Activated CD4-positive, alpha-beta memory T cell treated with anti-CD3 and anti-CD28 coated beads, Interleukin-2, amount 10 ng/mL, durations not matched to agents 7 days and 5 days (primary cell): ENCODE measurements at places on chromosomes 1 and 21. TPM values are rescaled to one million over a fixed set of nuclear protein-coding genes. Genes with fewer than 3 reads are reported as not detected.

DNA sequence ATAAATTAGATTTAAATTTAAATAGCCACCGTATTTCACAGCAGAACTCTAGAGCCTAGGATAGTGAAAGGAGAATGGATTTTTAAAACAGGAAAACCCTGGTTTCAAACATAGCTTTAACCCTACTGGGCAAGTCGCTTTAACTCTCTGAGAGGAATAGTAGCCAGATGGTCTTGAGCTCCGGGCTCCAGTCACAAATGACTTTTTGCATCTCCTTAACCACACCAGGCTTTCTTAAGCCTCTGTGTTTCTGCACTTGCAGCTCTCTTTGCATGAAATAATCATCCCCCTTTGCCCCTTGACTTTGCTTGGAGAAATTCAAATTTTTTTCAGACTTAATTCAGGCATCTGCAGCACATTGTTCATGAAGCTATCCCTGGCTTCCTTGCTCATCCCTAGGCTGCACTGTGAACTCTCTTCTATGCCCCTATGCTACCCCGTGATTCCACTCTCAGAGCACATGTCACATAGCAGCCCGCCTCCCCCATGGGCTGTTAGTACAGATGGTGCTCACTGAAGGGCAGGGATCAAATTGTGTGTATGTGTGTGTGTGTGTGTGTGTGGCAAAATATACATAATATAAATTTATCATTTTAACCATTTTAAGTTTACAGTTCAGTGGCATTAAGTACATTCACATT is 68.8 kb upstream of the DAB1 start:
- H3K4me3 ChIP-seq, result no peak overlapping the region
- no peak for DNase-seq
- H3K36me3 ChIP-seq, result no peaks in the 10 kb centered on the region

DNA sequence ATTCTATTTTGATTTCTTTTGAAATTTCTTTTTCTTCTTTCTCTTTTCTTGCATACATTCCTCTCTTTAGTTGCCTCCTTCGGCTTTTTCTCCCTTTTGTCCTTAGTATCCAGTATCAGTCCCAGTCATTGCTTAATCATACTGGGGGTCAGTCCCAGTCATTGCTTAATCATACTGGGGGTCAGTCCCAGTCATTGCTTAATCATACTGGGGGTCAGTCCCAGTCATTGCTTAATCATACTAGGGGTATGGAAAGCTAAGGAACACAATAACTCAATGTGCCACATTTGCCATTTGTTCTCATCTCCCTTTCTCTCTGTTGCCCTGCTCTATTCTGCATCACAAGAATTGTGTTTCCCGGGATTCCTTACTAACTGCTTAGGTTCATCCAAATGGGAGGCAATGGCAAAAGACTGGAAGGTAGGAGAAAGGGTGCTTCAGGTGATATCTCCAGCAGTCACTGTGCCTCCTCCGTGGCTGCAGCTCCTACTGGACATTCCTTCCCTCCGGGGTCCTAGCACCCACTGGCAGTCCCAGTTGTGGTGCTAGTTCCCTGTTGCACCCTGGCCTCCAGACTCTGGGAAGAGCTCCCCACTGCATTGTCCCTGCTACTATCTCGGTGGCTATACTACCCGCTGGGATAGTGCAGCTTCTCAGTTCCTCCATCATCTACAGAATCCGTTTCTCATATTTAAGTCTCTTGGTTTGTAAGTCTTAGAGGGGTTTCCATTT is 32.6 kb upstream of the LAMC1 start:
- no peaks in the 10 kb centered on the region for H3K4me1 ChIP-seq
- no peaks in the 10 kb centered on the region for H3K36me3 ChIP-seq
- peaks cover 13% of the 10 kb centered on the region for H3K27me3 ChIP-seq
- no peak overlapping the region for H3K27ac ChIP-seq
- DNase-seq, result no peak

DNA sequence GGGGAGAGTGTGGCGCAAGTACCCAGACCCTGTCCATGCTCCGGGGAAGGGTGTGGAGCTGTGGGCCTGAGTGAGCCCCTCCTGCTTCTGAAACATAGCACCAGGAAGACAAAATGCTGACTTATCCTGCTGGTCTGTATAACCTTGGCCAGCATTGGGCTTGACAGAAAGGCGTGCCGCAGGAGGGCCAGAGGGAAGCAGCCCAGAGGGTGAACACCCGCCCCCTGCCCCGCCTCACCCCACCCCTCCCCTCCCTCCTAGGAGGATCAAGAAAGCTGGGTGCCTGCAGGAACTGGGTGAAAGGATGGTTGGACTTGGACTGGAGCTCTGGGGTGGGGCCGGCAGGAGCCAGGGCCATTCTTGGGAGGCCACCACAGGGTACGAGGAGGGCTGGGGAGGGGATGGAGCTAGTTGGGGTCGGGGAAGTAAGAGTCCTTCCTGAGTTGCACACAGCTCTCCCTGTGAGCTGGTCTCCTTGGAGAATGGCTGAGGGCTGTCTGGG is 27.1 kb downstream of the PTPRF start:
- H3K27ac ChIP-seq, result no peak overlapping the region
- no peak overlapping the region for H3K4me3 ChIP-seq
- no peaks in the 10 kb centered on the region for H3K27me3 ChIP-seq
- peaks cover 4% of the 10 kb centered on the region for H3K4me1 ChIP-seq

The LORICRIN gene
- total RNA-seq, result not detected

DNA sequence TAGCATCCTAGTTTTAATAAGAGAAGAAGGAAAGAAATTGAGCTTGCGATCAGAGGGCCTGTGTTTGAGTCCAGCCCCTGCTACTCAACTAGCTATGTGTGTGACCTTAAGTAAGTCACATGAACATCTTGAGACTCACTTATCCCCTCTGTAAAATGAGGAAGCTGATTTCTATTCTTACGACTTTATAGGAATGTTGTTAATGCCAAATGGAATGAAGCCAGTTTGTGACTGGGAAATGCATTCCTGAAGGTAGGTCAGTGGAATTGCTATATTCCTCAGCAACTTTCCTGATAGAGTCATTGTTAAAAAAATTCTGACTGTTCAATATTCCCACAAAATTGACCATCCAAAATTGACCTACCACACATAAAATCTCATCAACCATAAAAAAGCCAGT is 14.9 kb downstream of the FASLG start:
- H3K27ac ChIP-seq, result no peak overlapping the region
- no peaks in the 10 kb centered on the region for H3K27me3 ChIP-seq
- DNase-seq, result no peak
- H3K36me3 ChIP-seq, result peaks cover 8% of the 10 kb centered on the region

GRCh38 chr1:14826172-14826636 is 227.7 kb downstream of the KAZN start:
- no peaks in the 10 kb centered on the region for H3K36me3 ChIP-seq
- no peak overlapping the region for H3K4me3 ChIP-seq
- H3K4me1 ChIP-seq, result no peaks in the 10 kb centered on the region
- DNase-seq, result no peak
- no peak overlapping the region for H3K27ac ChIP-seq

DNA sequence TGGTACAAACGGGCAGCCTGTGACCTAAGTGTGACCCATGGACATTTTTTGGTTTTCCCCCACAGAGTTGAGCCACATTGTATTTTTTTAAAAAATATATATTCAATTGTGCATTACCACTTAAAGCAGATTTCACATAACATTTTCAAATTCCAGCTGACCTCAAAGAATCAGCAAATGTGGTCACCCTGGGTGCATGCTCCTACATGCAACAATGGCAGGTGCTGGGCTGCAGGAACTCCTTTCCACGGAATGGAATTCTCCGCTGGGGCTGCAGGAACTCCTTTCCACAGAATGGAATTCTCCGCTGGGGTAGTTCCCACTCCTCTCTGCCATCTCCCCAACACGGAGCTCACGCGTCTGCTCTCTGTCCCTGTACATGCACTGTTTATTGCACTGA is 68.7 kb downstream of the MAP10 start:
- H3K4me1 ChIP-seq, result peaks cover 10% of the 10 kb centered on the region
- H3K4me3 ChIP-seq, result no peak overlapping the region
- no peaks in the 10 kb centered on the region for H3K27me3 ChIP-seq
- no peak for DNase-seq

The RBP7 gene
- total RNA-seq, result not detected

GRCh38 chr1:8980656-8981055 is 35.0 kb downstream of the CA6 start:
- H3K27ac ChIP-seq, result no peak overlapping the region
- H3K36me3 ChIP-seq, result no peaks in the 10 kb centered on the region
- peaks cover 21% of the 10 kb centered on the region for H3K4me1 ChIP-seq
- no peak for DNase-seq
- H3K4me3 ChIP-seq, result no peak overlapping the region
- H3K27me3 ChIP-seq, result peaks cover 10% of the 10 kb centered on the region

DNA sequence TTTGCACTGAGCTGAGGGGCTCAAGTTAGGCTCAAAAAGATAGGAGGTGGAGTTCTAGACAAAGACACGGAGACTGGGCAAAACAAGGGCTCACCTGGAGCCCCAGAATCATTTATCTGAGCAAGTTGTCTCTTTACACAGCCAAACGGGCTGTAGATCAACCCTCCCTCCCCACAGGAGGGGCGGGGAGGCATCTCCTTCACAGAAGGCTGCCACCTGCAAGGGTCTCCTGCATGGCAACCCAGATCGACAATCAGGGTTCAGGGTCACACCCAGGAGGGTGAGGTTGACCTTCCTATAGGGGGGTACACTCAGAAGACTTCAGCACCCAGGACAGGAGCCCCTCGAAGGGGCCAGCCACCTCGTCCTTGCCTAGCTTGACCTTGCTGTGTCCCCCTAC is 84.0 kb downstream of the CD247 start:
- no peaks in the 10 kb centered on the region for H3K27me3 ChIP-seq
- peaks cover 55% of the 10 kb centered on the region for H3K4me1 ChIP-seq
- DNase-seq, result no peak
- H3K27ac ChIP-seq, result no peak overlapping the region
- peaks cover 83% of the 10 kb centered on the region for H3K36me3 ChIP-seq
- H3K4me3 ChIP-seq, result no peak overlapping the region

- H3K27me3 ChIP-seq, result peaks cover 28% of the 10 kb centered on the region
- H3K27ac ChIP-seq, result no peak overlapping the region
- DNase-seq, result no peak
- H3K4me1 ChIP-seq, result peaks cover 9% of the 10 kb centered on the region
Measured at GRCh38 chr1:182192966-182193365, 131.5 kb upstream of the ZNF648 start.

The DCLRE1B gene
- 14.4 TPM for total RNA-seq

DNA sequence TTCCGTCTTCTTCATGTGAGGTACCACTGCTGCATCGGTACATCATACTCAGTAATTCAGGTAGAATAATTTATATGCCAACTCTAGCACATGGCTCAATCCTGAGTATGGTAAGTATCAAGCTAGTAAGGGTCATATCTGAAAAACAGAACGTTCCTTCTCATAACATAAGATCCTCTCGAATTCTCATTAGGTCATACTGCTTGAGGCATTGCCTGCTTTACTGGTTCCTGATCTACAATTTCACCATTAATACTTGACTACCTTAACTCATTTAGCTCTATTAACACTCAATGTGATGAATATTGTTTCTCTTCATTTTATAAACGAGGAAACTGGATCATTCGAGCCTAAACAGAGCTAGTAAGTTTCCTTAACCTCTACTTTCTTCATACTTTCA is 871.6 kb downstream of the BRINP3 start:
- DNase-seq, result no peak
- no peaks in the 10 kb centered on the region for H3K4me1 ChIP-seq
- no peaks in the 10 kb centered on the region for H3K36me3 ChIP-seq
- no peak overlapping the region for H3K4me3 ChIP-seq
- H3K27ac ChIP-seq, result no peak overlapping the region

DNA sequence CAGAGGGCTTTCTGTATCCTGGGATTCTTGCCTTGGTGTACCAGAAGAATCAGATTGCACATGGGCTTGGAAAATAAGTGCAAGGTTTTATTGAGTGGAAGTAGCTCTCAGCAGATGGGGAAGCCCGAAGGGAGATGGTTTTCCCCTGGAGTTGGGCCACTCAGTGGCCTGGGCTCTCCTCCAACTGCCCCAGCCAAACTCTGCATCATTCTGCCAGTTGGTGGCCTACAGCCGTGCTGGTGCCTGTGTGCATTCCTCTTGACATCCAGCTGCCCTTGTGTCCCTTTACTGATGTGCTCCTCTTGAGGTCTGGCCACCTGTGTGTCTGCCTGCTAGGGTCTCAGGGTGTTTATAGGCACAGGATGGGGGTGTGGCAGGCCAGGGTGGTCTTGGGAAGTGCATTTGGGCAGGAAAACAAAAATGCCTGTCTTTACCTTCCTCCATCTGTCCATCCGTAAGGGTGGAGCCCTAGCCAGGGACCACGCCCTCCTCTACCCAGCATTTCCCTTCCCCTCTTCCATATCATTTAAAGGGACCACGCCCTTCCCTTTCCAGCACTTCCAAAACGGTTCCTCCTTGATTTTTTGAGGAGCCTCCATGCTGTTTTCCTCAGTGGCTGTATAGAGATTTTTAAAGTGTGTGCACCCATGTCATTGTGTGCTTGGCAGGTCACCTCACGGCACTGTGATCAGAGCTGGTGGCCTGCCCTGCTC is 18.9 kb downstream of the SNAP47 start:
- H3K4me3 ChIP-seq, result no peak overlapping the region
- peaks cover 84% of the 10 kb centered on the region for H3K36me3 ChIP-seq
- DNase-seq, result no peak
- H3K27ac ChIP-seq, result no peak overlapping the region
- no peaks in the 10 kb centered on the region for H3K27me3 ChIP-seq

DNA sequence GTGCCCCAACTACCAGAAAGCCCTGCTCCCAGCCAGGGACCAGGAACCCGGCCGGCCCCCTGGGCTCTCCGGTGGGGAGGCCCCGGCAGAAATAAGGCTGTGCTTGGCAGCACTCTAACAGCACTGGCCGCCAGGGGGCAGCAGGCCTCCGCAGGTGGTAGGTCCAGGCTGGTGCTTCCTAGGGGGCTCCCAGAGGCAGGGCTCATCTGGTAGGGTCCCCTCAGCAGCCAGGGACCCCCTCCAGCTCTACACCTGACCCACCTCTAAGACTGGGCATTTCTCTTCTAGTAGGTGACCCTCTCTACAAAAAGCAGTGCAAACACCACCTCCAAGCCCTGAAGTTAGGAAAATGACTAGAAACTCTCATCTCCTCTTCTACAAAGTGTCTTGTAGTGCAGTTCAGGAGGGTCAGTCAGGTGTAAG is 85.6 kb downstream of the STUM start:
- peak; percentile 81 for DNase-seq
- H3K27me3 ChIP-seq, result no peaks in the 10 kb centered on the region
- peak overlapping the region; percentile 54 for H3K27ac ChIP-seq

- peak within 1 kb of the TSS; percentile 42 for H3K4me3 ChIP-seq
- DNase-seq, result no peak
- peaks cover 11% of the 10 kb centered on the region for H3K27me3 ChIP-seq
- peaks cover 3% of the 10 kb centered on the region for H3K36me3 ChIP-seq
- peaks cover 17% of the 10 kb centered on the region for H3K4me1 ChIP-seq
Measured at GRCh38 chr1:31373056-31373896, at the start of gene FABP3. FABP3 (minus strand) TSS chr1:31373076; CDS start chr1:31373014, 62 bp downstream.

The AK5 gene
- total RNA-seq, result 0.65 TPM

GRCh38 chr1:41730806-41731205 is 187.9 kb downstream of the HIVEP3 start:
- no peak for DNase-seq
- no peaks in the 10 kb centered on the region for H3K27me3 ChIP-seq
- H3K4me3 ChIP-seq, result no peak overlapping the region
- H3K4me1 ChIP-seq, result peaks cover 42% of the 10 kb centered on the region
- no peaks in the 10 kb centered on the region for H3K36me3 ChIP-seq

The CLCNKA gene
- total RNA-seq, result 0.13 TPM

GRCh38 chr21:26445440-26445839 is 127.6 kb downstream of the CYYR1 start:
- no peak overlapping the region for H3K4me3 ChIP-seq
- no peaks in the 10 kb centered on the region for H3K4me1 ChIP-seq
- H3K27me3 ChIP-seq, result no peaks in the 10 kb centered on the region
- H3K36me3 ChIP-seq, result no peaks in the 10 kb centered on the region
